Adipose tissue (tissue), 3 donors: ENCODE measurements at places on chromosomes 4 and X. TPM values are rescaled to one million over a fixed set of nuclear protein-coding genes. Genes with fewer than 3 reads are reported as not detected.

Gene STK32B
- polyA plus RNA-seq: 6.0 TPM

Gene PDGFRA
- 51.3 TPM for polyA plus RNA-seq

Gene FOXR2
- not detected for polyA plus RNA-seq

Gene STAP1
- 0.13 TPM for polyA plus RNA-seq

Gene TCEAL6
- polyA plus RNA-seq: 0.16 TPM

Gene SLC9A7
- polyA plus RNA-seq: 0.11 TPM

Gene TMPRSS11B
- polyA plus RNA-seq: 0.11 TPM

Gene TCEANC
- 0.97 TPM for polyA plus RNA-seq

Gene MTNR1A
- not detected for polyA plus RNA-seq

Gene NCBP2L
- polyA plus RNA-seq: 0.31 TPM

Gene TXK
- 0.87 TPM for polyA plus RNA-seq

Gene UGT2B17
- 0.56 TPM for polyA plus RNA-seq

Gene MAGEA9B
- polyA plus RNA-seq: not detected

Gene SORBS2
- 78.5 TPM for polyA plus RNA-seq

Gene C4orf50
- polyA plus RNA-seq: 0.03 TPM

Gene HMX1
- not detected for polyA plus RNA-seq

Gene FAM9C
- polyA plus RNA-seq: not detected

Gene PPEF2
- polyA plus RNA-seq: not detected

Gene PJA1
- 9.8 TPM for polyA plus RNA-seq

Gene CFI
- 21.4 TPM for polyA plus RNA-seq

Gene PDCL2
- polyA plus RNA-seq: not detected

Gene CRMP1
- polyA plus RNA-seq: 0.22 TPM

Gene NOP14
- 19.9 TPM for polyA plus RNA-seq

Gene RASL11B
- 0.47 TPM for polyA plus RNA-seq

Gene RTL5
- 1.1 TPM for polyA plus RNA-seq

Gene PRDM5
- 3.0 TPM for polyA plus RNA-seq

Gene FAM114A1
- polyA plus RNA-seq: 20.6 TPM

Gene EXOC1L
- 0.07 TPM for polyA plus RNA-seq

Gene PAGE4
- polyA plus RNA-seq: not detected

Gene CNKSR2
- polyA plus RNA-seq: 0.47 TPM

Gene HPGD
- 10.7 TPM for polyA plus RNA-seq

Gene CENPVL2
- not detected for polyA plus RNA-seq

Gene TKTL1
- 0.40 TPM for polyA plus RNA-seq
